ENCODE measurements at places on chromosomes 13 and 19.

- no peak for DNase-seq
Measured at GRCh38 chr19:14000691-14001375, 5.3 kb downstream of the RFX1 start.

DNA sequence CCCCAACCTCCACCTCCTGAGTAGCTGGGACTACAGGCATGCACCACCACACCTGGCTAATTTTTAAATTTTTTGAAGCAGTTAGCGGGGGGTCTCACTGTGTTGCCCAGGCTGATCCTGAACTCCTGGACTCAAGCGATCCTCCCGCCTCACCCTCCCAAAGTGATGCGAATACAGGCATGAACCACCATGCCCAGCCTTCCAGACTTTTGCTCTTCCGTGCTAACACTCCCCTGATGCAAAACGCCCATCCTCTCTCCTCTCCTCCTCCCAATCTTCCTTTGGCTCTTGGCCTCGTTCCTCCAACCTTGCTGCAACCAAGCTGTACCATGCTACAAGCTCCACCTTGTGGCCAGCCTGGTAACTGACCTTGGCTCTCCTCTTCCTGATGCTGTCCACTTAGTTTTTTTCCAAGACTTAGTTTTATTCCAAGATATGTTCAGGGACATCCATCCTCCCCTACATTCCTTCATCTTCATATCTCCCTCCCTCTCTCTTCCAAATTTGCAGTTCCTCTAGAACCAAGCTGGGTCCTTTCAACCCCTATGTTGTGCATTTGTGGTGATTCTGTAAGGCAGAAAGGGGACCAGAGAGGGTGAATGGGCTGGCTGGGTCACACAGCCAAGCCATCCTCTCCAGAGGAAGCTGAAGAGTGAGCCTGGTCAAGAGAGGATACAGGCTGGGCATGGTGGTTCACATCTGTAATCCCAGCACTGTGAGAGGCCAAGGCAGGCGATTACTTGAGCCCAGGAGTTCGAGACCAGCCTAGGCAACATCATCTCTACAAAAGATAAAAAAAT is 32.8 kb downstream of the TINCR start:
- no peak for DNase-seq

DNA sequence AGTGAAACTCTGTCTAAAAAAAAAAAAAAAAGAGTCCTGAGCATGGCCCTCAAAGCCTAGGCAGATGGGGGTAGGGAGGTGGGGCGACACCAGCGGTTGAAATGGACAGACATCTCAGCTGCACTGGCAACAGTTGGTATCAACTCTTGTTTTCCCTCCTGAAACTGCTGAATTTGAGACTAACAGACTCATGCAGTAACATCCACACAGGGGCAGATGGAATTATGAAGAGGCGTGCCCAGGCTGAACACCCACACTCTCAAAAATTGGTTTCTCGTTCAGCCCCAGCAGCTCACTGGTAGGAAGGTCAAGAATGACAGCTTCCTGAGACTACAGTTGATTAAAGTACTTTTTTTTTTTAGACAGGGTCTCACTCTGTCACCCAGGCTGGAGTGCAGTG is 24.1 kb downstream of the PBX4 start:
- DNase-seq = no peak

GRCh38 chr13:113017506-113018215 is 48.6 kb downstream of the MCF2L start:
- no peak for DNase-seq

- no peak for DNase-seq
Measured at GRCh38 chr13:23513455-23513854, 56.8 kb upstream of the TNFRSF19 start.

DNA sequence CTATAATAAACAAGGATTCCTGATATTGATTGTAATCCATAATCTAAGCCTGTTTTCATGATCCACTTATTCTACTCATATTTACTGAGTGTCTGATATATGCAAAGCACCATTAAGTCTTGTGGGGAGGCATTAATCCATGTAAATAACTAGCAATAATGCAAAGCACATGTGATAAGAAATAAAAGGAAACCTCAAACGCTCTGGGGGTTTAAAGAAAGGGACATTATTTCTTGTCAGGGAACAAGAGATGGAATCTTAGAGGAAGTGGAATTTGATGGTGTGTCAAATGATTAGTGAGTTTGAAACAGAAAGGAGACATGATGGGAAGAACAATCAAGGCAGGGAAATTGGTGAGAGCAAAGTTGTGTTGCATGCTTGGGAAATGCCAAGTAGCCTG is 57.4 kb upstream of the FLT1 start:
- DNase-seq = no peak

DNA sequence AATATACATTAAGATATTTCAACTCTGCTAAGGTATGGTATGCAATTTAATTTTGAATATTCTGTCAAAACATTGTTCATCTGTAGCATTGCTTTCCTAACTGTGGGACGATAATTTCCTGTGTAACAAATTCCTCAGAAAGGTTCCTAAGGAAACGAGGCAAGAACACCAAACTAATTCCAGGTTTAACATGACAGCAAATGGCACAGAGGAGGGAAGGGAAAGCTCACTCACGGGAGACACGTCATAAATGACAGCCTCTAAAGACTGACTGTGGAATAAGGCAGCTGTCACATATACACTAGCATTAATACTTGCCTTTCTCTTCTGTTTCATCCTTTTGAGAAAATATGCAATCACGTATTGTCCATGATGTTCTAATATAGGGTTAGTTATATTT is 380.6 kb downstream of the LIG4 start:
- DNase-seq = no peak

DNA sequence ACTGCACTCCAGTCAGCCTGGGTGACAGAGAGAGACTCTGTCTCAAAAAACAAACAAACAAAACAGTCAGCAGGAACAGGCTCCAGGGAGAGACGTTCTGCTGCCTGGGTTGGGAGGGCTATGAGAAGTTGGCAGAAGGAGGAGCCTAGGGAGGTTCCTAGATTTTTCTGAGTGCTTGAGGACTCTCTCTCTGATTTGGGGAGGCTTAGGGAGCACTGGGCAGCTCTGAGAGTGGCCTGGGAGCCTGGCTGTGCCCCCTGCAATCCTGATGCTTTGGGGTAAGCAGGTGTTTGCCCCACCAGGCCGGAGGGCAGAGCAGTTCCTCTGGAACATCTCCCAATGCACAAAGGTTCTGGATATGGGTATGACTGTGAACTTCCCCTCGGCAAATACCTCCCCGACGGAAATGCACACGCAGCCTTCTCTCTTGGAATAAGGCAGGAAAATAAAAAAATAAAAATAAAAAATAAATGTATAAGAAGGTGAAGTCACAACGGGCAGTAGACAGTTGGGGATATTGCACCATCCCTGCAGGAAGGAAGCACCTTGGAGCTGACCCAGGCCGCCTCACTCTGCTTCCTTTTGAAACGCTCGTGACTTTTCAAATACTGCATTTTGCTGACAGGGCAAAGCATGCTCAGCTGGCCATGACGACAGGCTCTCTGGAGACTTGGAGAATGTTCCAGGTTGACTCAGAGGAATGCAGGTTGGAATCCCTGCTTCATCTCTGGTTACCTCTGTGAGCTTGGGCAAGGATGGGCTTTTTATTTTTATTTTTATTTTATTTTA is 26.5 kb upstream of the HOMER3 start:
- DNase-seq = peak; percentile 66

DNA sequence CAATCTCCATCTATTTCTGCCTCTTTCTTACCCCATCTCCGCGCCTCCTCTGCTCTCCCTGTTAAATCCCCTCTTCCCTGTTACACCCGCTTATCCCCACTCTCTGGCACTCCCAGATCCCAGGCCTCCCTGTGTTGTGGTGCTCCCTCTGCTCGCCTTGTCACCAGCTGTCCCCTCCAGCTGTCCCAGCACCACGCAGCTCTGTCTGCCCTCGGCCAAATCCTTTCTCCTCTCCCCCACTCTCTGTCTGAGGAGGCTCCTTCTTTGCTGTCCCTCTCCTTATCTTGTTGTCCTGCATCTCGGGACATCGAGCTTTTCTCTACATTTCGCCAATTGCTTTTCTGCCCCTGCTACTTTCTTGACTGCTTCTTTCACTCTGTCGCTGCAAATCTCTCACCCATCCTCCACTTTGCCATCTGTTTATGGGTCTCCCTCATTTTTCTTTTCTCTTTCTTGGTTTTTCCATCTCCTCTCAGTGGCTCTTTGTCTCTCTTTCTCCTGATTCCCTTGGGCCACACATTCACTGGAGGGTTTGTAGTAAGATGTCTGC is 941 bp downstream of the ZNF160 start:
- no peak for DNase-seq

- no peak for DNase-seq
Measured at GRCh38 chr13:110442930-110443621, 118.4 kb downstream of the RAB20 start.

GRCh38 chr13:28531077-28531844 is 36.3 kb upstream of the FLT1 start:
- peak; percentile 40 for DNase-seq

DNA sequence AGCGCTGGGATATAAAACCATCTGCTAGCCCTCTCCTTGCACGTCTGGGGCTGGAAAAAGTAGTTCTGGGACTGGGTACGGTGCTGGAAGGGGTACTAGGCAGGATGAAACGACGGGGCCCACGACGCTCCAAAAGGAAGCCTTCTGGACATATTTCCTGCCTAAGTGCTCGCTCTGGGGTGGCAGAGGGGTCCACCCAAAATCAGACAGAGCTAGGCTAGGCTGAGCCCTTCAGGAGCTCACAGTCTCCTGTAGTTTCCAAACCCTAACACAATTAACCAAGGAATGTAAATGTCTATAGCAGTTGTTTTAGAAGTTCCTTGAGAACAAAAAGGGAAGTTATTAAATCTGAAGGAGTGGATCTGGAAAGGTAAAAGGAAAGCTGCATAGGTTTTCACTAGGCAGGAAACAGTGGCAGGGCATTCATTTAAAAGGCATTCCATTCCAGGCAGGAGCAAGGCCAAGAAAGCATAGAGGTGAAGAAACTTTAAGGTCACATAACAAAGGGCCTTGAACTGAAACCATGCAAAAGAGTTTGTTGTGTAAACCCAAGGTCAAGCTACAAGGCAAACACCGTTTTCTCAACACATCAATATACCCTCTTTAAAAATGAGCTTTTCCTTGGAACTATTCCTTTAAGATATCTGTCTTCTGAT is 634 bp upstream of the DIAPH3 start:
- DNase-seq = no peak

- no peak for DNase-seq
Measured at GRCh38 chr19:41703602-41704293, 4.7 kb upstream of the CEACAM5 start.

GRCh38 chr13:92991692-92992091 is 234.9 kb upstream of the GPC6 start:
- DNase-seq = no peak

DNA sequence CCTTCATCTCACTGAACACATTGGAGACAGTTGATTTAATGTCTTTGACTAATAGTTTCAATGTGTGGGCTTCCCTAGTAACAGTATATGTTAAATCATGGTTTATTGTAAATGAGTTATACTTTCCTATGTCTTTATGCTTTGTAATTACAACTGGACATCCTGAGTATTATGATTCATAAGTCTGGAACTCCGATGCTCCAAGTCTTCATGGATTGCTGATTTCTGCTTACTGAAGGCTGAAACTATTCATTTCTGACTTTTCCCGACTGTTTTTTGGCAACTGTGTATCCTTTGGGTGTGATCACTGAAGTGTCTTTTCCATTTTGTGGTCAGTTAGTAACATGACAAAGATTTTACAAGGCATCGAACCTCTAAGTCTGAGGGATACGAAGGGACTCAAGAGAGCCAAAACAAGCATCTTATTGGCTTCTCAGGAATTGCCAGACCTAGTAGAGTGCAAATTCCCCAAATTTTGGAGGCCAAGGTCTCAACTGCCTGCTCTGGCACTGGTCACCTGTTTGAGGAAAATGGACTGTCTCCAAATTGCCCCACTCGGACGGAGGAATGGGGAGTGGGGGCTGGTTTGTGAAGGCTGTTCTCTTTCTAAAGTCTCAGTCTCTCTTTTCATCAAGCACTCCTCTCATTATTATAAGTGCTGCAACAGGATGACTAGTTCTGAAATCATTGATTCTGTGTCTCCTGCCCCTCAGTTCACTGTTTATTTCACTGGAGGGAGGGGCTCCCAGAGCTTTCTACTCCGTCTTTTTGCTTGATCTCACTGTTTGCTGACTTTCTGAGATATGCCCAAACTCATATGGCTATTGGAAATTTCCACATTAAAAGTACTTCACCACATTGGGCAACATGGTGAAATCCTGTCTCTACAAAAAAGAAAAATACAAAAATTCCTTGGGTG is 20.2 kb upstream of the CD70 start:
- no peak for DNase-seq

DNA sequence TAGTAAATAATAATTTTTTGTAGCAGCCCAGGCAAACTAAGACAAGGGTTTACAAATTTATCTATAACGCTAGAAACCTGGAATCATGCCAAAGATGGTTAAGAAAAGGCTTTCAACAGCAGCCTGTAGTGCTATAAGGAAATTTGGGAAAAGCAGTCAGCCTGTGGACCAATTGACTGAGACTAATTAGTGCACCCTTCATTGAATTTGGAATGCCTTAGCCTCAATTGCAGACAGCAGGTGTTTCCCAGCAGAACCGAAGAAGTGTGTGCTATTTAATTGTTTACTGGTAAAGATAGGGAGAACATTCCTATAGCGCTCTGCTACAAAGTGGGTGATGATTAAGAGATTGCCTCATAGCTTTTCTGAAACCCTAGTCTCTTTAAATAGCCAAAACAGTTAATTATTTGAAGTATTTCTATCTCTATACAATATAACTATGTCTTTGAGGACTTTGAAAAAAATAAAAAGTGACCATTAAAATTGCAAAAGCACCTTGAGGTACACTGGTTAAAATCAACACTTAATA is 1884.3 kb upstream of the PCDH20 start:
- DNase-seq = no peak

DNA sequence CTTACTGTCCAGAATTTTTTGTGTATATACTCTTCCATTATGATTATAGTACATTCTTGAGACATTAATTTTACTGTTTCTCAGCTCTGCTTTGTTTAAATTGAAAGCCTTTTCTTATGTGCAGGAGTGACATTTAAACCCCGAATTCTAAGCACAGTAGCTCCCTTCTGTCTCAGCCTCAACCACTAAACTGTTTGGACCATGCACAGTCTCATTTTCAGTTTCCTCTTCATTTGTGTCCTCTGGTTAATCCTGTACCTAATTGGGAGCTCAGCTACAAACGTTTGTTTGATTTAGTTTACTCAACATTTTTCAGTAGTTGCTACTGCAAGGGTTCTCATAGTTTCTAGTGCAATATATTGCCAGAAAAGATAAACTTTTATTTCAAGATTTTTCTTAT is 206.3 kb downstream of the SLITRK5 start:
- no peak for DNase-seq

DNA sequence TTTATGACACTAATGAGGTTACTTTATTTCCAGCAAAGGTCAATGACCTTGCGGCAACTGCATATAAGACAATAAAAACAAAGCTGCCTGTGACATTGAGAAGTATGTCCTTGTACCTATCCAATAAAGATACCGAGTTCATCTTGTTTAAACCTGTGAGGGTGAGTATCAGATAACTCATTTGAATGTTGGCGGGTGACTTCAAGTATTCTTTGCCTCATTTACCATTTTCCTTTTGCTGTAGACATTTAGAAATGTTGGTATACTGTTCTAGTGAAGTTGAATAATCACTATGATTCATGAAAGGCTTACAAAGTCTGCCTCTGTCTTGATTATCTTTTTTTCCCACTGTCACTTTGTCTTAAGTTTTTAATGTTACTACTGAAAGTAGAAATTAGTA is 65.0 kb downstream of the COG3 start:
- no peak for DNase-seq

- no peak for DNase-seq
Measured at GRCh38 chr13:44309794-44310757, 63.5 kb upstream of the SERP2 start.

GRCh38 chr19:1837625-1838105 is 10.6 kb downstream of the REXO1 start:
- DNase-seq = no peak
